ENCODE measurements at places on chromosomes 2 and 18. TPM values are rescaled to one million over a fixed set of nuclear protein-coding genes. Genes with fewer than 3 reads are reported as not detected.

EVX2 gene
- total RNA-seq = not detected

GRCh38 chr2:218032336-218033171 is 29.8 kb upstream of the TNS1 start:
- H3K36me3 ChIP-seq = no peaks in the 10 kb centered on the region
- peaks cover 6% of the 10 kb centered on the region for H3K27me3 ChIP-seq
- no peak for DNase-seq
- no peak overlapping the region for H3K27ac ChIP-seq
- H3K4me3 ChIP-seq = no peak overlapping the region
- H3K4me1 ChIP-seq = no peaks in the 10 kb centered on the region

GRCh38 chr18:7524786-7525185 is 42.3 kb upstream of the PTPRM start:
- H3K4me3 ChIP-seq = no peak overlapping the region
- H3K4me1 ChIP-seq = peaks cover 4% of the 10 kb centered on the region
- no peaks in the 10 kb centered on the region for H3K27me3 ChIP-seq

DNA sequence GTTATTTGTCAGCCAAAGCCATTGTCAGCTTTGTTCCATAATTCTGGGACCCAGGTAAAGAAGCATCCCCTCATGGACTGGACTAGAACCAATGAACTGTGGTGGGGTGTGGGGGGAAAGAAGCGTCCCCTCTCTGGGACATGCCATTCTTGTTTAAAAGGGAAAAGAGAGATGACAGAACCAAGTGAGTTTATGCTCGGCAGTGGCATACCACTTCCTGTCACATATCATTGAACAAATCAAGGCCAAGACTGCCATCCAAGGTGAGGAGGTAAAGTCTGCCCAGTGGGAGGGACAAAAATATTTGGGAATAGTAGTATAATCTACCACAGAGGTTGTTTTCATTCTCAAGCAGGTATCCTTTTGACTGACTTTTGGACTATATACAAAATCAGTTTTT is 4.7 kb upstream of the GLS start:
- H3K36me3 ChIP-seq = peaks cover 10% of the 10 kb centered on the region
- H3K4me1 ChIP-seq = peaks cover 2% of the 10 kb centered on the region
- H3K27ac ChIP-seq = no peak overlapping the region
- H3K27me3 ChIP-seq = no peaks in the 10 kb centered on the region
- no peak for DNase-seq
- no peak overlapping the region for H3K4me3 ChIP-seq

DNA sequence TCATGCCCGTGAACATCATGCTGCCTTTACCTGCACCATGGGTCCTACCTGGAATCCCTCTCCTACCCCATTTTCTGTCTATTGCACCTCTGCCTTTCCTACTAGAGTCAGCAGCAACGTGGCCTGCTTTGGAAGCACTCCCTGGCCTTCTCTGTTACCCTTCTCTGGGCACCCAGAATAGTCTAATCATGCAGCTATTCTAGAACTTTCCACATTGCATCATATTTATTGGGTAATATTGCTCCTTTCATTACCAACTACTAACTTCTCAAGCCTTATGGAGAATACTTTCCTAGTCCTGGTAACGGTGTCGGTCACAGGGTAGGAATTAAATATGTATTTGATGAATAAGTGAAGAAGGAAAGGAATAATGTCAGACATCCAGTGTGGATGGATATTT is 33.3 kb upstream of the CREG2 start:
- no peaks in the 10 kb centered on the region for H3K36me3 ChIP-seq
- H3K4me1 ChIP-seq = no peaks in the 10 kb centered on the region
- no peaks in the 10 kb centered on the region for H3K27me3 ChIP-seq
- H3K4me3 ChIP-seq = no peak overlapping the region
- no peak overlapping the region for H3K27ac ChIP-seq
- no peak for DNase-seq

Measured in H9 (cell line).